NCI-H1092 treated with DMSO at 0.1 percent for 48 hours (cell line): ENCODE measurements at places on chromosomes 5 and 9.

DNA sequence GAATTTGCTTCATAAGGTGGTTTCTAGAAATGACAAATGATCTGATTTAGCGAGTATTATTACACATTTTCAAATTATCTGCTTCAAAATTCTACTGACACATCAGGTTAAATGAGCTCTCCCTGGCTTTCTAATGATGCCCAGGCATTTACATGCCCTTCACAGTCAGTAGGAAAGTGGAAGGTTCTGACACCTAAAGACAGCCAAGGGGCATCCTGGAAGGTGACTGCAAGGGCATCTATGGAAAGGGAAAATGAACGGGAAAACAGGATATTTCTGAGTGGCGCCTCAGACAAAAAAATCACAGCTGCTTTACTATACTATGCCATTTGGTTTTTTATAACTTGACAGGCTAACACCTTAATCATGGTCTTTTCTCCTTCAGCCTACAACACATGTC is 31.0 kb downstream of the ANKH start:
- no peak for DNase-seq

GRCh38 chr9:97366476-97366875 is 45.4 kb upstream of the TDRD7 start:
- no peak for DNase-seq

DNA sequence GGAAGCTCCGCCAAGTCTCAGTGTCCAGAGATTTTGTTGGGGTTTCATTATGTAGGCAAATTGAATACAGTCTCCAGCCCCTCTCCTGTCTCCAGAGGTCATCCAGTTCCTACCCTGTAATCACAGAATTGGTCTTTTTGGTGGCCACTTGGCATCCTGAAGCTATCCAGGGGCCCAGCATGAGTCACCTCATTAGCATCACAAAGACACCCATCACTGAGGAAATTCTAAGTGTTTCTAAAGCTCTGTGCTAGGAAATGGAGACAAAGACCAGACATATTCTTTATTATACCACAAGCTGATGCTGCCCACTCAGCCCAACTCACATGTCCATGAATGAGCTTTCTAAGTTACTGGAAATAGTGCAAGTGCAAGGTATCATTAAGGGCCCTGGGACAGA is 229.9 kb downstream of the DOCK8 start:
- no peak for DNase-seq

DNA sequence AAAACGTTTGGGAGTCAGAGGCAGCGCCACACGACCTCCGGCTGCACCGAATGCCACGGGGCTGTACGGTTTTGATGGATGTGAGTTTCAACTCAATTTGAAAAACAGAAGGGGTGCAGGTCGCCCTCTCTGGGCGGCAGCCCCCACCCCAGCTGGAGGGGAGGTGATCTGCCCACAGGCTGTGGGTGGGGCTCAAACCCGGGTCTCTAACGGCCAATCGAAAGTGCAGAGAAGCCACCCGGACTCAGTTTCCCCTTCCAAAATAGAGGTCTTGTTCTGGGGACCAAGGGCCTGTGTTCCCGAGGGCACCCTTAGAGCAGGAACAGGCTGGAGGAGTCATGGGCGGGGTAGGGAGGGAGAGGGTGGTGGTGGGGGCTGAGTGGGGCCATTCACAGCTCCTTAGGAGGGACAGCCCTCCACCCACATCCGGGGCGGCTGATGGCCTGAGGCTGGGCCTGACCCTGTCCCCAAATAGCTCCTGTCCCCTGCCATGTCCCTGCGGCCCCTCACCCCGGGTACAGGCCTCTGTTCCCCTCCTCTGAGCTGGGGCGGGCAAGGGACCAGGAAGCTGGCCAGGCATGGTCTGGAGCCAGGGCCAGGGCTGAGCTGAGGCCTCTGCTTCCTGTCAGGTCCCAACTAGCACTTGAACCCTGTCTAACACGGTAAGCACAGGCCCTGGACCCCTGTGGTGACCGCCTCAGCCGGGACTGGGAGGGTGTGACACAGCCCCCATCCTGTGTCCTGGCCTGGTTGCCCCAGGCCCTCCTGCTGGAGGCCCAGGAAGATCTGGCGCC is 22.6 kb upstream of the NOTCH1 start:
- DNase-seq = no peak

GRCh38 chr5:10666531-10667299 is 94.3 kb downstream of the DAP start:
- DNase-seq = no peak

DNA sequence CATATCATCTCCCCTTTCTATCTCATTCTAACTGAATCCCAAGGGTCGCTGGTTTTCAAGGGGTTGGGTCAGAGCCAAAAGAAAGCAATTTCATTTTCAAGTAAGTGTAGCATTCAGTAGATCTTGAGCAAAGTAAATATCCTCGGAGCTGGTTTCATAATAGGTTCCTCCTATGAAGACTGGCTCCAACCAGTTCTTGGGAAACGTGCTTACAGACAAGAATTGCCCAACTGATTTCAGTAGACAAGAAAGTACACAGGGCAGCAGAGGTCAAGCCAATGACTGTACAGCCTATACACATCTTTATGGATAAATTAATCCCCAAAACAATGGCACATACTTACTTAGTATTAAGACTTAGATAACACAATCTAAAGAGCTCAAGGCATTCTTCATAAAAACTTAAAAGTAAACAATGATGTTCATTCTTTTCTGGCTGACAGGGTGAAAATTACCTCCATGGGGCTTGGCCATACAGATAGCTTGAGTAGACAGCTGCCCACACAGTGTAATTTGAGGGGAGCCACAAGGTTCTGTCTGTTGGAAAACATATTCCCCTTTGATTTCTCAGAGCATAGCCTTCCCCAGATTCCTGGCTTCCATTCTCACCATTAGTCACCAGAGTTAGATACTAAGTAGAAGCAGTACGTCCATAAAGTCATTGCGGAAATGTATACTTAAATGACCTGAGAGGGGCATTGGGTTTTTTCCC is 163.9 kb downstream of the ARRDC3 start:
- no peak for DNase-seq

DNA sequence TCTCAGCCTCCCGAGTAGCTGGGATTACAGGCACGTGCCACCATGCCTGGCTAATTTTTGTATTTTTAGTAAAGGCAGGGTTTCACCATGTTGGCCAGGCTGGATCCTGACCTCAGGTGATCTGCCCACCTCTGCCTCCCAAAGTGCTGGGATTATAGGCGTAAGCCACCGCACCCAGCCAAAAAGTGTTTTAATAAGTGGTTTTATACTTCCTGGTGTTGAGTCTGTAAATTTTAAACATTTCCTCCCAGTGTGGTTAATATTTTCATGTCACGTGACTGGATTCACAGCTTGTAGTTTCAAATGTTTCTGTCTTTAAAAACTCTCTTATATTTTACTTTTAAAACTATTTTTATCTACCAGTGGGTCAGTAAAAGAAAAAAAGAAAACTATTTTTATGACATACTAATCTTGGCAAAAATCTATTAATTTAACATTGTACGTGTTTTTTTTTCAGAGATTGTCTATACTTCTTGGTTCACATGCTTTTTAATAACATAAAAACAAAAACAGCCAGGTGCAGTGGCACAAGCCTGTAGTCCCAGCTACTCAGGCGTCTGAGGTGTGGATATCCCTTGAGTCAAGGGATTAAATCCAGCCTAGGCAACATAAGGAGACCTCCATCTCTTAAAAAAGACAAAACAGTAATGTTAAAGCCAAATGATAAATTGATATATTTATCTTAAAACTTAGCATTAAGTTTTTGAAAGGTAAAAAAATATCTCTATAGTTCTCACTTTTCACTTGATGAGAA is 117.1 kb downstream of the DMXL1 start:
- DNase-seq = no peak

GRCh38 chr5:122858451-122858850 is 13.0 kb downstream of the SNX24 start:
- DNase-seq = no peak

GRCh38 chr5:172035049-172035448 is 28.6 kb upstream of the FBXW11 start:
- DNase-seq = no peak

GRCh38 chr9:88391921-88392320 is 3.7 kb downstream of the SPIN1 start:
- DNase-seq = no peak

GRCh38 chr5:80541392-80541791 is 28.7 kb downstream of the ANKRD34B start:
- DNase-seq = no peak

DNA sequence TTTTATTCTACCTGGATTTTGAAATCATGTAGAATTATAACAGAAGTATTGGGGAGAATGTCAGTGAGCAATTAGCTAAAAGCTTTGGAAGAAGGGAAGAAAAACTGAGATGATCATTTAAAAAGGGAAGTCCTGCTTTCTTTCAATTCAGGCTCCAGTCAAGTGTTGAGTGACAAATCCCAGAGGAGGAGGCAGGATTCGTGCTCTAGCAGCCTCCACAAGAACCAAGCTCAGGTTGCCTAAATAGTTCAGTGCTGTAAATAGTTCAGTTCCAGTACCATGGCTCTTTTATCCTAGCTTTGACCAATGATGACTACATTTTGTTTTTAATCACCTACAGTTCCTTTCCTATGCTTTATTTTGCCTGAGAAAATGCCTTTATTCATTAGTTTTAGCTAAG is 204.9 kb upstream of the NREP start:
- DNase-seq = no peak

GRCh38 chr5:57592236-57592635 is 109.6 kb upstream of the ACTBL2 start:
- no peak for DNase-seq

DNA sequence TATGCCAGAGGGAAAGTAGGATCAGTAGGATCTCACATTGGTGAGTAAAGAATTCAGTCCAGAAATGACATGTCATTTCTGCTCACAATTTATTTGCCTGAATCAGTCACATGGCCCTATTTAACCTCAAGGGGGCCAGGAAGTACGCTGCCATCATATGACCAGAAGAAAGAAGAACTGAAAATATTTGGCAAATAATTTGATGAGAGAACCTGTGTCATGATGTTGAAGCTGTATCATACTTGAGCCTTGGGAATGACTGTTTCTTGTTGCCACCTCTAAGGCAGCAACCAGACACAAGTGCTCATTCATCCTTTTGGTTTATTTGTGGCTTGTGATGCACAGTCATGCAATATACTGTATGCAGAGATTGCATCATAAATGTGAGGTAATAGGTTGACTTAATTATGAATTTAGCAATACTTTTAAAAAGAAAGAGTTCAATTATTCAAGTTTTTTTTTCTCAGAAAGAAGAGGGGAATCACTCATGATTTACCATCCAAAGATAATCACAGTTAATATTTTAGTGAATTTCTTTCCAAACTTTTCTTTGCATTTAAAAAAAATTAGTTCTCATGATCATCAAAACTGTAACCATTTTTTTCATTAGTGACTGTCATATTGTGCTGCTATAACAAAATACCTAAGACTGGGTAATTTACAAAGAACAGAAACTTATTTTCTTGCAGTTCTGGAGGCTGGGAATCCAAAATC is 8.2 kb upstream of the ZFYVE16 start:
- DNase-seq = no peak

DNA sequence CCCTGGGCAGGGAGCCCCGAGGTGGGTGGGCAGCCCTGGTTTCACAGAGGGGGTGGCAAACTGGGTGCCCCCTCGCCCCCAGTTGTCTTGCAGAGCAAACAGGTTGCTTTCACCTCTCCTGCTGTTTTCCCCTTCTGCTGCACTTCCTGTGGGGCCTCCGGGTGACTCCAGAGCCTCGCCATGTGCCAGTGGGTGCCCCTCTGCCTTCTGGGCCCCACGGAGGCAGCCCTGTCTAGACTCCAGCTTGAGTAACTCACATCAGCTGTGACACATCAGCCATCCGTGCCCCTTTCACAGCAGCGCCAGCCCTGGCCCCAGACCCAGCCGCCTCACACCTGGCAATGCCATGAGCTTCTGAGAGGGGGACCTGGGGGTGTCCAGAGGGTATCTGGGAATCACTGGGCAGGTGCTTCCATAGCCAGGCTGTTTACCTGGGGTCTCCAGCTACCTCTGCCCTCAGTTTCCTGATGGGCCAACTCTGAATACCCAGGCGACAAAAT is 36.9 kb downstream of the ADAMTSL2 start:
- no peak for DNase-seq

GRCh38 chr5:136018814-136019783 is 9.7 kb upstream of the TGFBI start:
- no peak for DNase-seq

DNA sequence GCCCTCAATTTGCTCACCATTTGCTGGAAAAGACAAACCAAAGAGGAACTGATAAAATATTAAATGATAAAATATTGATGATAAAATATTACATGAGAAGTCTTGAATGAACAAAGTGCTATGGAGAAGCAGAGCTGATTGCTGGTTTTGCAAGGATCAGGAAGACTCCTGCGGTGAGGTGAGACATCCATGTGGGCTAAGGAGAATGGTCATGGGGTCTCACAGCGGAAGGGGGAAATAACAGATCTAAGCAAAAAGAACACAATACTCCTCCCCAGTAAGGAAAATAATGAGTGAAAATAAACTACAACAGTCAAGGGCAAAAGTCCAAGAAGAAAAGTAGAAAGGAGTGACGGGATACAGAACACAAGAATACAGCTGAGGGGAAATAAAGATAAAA is 146.8 kb downstream of the LURAP1L start:
- no peak for DNase-seq

DNA sequence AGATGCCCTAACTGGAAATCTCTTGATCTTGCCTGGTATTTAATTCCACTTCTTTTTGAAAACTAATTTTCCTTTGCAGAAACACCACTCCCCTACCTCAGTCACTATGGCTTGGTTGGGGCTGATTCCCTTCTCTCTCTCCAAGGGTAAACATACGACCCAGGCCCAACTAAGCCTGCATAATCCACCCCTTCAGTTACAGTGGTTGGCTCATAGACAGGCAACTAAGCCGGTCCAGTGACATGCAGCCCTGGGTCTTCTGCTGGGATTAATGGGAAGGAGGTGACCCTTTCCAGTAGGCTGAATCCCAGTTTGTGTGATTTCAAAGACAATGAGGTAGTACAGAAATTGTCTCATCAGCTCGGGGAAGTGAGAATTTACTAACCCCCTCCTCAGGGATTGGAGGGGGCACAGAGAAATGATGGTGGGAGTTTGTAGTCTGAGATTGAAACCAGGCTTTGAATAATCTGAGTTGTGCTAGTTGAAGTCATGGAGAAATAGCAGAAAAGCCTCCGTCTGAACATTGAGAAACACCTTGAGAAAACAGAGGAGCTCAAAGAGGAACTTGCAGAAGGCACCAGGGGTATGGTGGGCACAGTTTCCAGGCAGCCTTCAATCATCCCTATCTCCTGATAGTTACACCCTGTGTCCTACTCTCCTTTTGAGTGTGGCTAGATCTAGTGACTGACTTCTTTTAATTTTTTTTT is 148.9 kb downstream of the GCNT1 start:
- DNase-seq = no peak

GRCh38 chr9:20838218-20838617 is 154.2 kb downstream of the FOCAD start:
- no peak for DNase-seq
